ENCODE measurements at places on chromosomes 5 and 9. TPM values are rescaled to one million over a fixed set of nuclear protein-coding genes. Genes with fewer than 3 reads are reported as not detected.
A peak's percentile ranks its signal among the peaks of the same experiment; 100 is the strongest.

The PTGS1 gene
- 8.9 TPM for total RNA-seq

The CWC27 gene
- total RNA-seq: 28.9 TPM

The OLFML2A gene
- 0.73 TPM for total RNA-seq

The CPEB4 gene
- total RNA-seq: 26.9 TPM

The SGCD gene
- not detected for total RNA-seq

The ABLIM3 gene
- not detected for total RNA-seq

GRCh38 chr9:111525056-111525977 is at the start of gene ZNF483:
Gene ZNF483, plus strand, starts transcription at chr9:111525179. Its CDS starts 2,217 bp downstream, at chr9:111527396.
- no peaks in the 10 kb centered on the region for H3K36me3 ChIP-seq
- peak; percentile 51 for DNase-seq
- peaks cover 16% of the 10 kb centered on the region for H3K4me1 ChIP-seq
- H3K27me3 ChIP-seq: peaks cover 18% of the 10 kb centered on the region

DNA sequence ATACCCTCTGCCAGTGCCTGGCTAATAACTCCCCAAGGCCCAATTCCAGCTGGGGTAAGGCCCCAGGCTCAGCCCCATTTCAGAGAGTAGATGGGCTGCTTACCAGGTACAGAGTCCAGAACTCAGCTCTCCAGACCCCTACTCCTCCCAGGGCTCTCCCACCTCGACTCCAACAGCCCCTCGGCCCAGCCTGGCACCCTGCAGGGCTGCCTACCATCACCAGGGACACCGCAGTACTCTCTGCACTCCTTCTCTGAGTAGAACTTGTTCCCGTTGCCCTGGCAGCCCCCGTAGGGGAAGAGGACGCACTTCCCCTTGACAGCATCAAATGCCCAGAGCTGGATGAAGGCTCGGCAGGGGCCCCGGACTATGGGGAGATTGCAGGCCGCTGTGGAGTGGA is 17.4 kb downstream of the AMBP start:
- H3K4me3 ChIP-seq: no peak overlapping the region
- H3K27ac ChIP-seq: no peak overlapping the region
- H3K4me1 ChIP-seq: peaks cover 8% of the 10 kb centered on the region
- no peaks in the 10 kb centered on the region for H3K36me3 ChIP-seq

DNA sequence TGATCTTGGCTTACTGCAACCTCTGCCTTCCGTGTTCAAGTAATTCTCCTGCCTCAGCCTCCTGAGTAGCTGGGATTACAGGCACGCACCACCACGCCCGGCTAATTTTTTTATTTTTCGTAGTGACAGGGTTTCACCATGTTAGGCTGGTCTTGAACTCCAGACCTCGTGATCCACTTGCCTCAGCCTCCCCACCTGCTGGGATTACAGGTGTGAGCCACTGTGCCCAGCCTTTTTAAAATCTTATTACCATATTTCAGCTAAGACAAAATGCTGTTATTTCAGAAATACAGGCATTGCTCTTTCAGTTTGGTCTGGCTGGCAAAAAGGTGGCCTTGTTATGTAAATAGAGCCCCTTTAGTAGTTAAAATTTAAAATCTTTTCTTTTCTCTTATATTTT is 46.9 kb upstream of the GLDC start:
- peak overlapping the region; percentile 95 for H3K27ac ChIP-seq
- H3K36me3 ChIP-seq: peaks cover 5% of the 10 kb centered on the region
- DNase-seq: no peak
- peak overlapping the region; percentile 74 for H3K4me3 ChIP-seq
- no peaks in the 10 kb centered on the region for H3K27me3 ChIP-seq

DNA sequence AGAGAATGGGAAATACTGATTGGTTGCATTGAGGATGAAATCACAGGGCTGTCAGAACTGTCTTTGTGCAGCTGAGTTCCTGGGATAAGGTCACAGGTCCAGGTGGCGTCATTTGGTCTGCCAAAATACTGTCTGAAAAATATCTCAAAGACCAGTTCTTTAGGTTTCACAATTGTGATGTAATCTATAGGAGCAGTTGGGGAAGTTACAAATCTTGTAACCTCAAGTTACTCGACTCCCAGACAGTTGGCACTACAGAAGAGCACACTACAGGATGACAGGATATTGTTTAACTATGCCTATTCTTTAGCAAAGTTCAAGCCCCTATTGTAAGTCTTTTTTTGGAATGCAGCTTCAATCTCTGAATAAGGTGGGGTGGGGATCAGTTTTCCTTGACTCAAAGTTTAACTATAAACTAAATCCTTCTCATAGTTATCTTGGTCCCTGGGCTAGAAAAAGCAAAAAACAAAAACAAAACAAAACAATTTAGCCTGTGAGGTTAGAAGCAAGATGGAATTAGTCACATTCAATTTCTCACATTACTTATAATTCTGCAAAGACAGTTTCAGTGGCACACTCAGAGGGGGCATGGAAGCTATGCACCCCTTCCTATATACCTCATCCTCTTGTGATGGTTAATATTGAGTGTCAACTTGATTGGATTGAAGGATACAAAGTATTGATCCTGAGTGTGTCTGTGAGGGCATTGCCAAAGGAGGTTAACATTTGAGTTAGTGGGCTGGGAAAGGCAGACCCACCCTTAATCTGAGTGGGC is 276.0 kb downstream of the AUH start:
- no peak overlapping the region for H3K27ac ChIP-seq
- no peaks in the 10 kb centered on the region for H3K36me3 ChIP-seq
- H3K4me3 ChIP-seq: no peak overlapping the region
- DNase-seq: no peak
- no peaks in the 10 kb centered on the region for H3K4me1 ChIP-seq

GRCh38 chr5:160020964-160021363 is 12.0 kb downstream of the TTC1 start:
- no peaks in the 10 kb centered on the region for H3K27me3 ChIP-seq
- no peak for DNase-seq
- no peak overlapping the region for H3K4me3 ChIP-seq
- peaks cover 5% of the 10 kb centered on the region for H3K4me1 ChIP-seq
- H3K36me3 ChIP-seq: peaks cover 57% of the 10 kb centered on the region

- no peaks in the 10 kb centered on the region for H3K27me3 ChIP-seq
- no peak for DNase-seq
- H3K4me3 ChIP-seq: no peak overlapping the region
- no peaks in the 10 kb centered on the region for H3K36me3 ChIP-seq
- no peak overlapping the region for H3K27ac ChIP-seq
Observed at GRCh38 chr9:11686733-11687132, 1006.5 kb upstream of the TYRP1 start.

GRCh38 chr9:3648266-3648665 is 122.5 kb upstream of the RFX3 start:
- no peak for DNase-seq
- no peaks in the 10 kb centered on the region for H3K27me3 ChIP-seq
- H3K27ac ChIP-seq: no peak overlapping the region

- no peak for DNase-seq
- no peak overlapping the region for H3K27ac ChIP-seq
- H3K4me3 ChIP-seq: no peak overlapping the region
Observed at GRCh38 chr5:150017226-150018005, 16.9 kb downstream of the HMGXB3 start.

DNA sequence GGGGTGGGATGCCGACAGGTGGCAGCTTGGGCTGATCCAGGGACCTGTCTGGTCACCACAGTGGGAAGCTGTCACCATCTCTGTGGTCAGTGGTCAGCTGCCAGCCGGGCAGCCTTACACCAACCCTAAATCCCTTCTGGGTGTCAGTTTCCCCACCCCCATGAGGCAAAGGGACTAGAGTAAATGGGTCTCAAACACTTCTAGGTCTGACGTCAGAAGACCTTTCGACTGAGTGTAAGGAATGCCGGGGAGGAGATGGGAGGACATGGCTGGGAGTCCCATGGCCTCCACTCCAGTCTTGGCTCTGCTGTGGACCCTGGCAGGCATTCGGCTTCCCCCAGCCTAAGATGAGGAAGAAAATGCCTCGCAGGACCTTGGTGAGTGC is 40.3 kb upstream of the SLC25A51 start:
- H3K27ac ChIP-seq: no peak overlapping the region
- H3K4me3 ChIP-seq: no peak overlapping the region
- DNase-seq: no peak
- H3K27me3 ChIP-seq: peaks cover 7% of the 10 kb centered on the region
- no peaks in the 10 kb centered on the region for H3K36me3 ChIP-seq

- H3K4me1 ChIP-seq: no peaks in the 10 kb centered on the region
- no peaks in the 10 kb centered on the region for H3K36me3 ChIP-seq
- DNase-seq: no peak
- no peaks in the 10 kb centered on the region for H3K27me3 ChIP-seq
Observed at GRCh38 chr9:83330207-83331196, 207.7 kb downstream of the FRMD3 start.

DNA sequence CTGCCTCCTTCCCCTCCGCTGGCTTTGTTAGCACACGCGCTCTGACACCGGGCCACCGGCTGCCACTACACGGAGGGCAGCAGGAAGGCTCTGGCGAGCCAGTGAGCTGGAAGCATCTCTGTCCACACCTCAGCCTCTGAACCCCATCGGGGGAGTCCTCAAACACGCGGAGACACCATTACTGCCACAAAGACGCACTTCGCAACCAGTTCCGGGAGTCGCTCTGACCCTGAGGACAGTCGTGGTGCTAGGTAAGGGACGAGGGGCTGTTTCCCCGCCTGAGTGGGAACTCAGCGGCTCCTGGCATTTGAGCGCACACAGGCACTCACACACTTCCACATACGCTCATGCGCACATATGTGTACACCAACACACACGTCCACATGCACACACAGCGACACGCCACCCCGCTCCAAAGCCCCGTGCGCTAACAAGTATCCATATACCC is 160.0 kb downstream of the C9orf152 start:
- DNase-seq: peak; percentile 53
- H3K4me1 ChIP-seq: peaks cover 50% of the 10 kb centered on the region
- H3K4me3 ChIP-seq: peak overlapping the region; percentile 99
- H3K27ac ChIP-seq: peak overlapping the region; percentile 91
- peaks cover 40% of the 10 kb centered on the region for H3K36me3 ChIP-seq
